ENCODE measurements at places on chromosomes 2 and 18. TPM values are rescaled to one million over a fixed set of nuclear protein-coding genes. Genes with fewer than 3 reads are reported as not detected.

GRCh38 chr2:128791120-128791984 lies 472.7 kb upstream of the HS6ST1 start:
- DNase-seq: no peak

DNA sequence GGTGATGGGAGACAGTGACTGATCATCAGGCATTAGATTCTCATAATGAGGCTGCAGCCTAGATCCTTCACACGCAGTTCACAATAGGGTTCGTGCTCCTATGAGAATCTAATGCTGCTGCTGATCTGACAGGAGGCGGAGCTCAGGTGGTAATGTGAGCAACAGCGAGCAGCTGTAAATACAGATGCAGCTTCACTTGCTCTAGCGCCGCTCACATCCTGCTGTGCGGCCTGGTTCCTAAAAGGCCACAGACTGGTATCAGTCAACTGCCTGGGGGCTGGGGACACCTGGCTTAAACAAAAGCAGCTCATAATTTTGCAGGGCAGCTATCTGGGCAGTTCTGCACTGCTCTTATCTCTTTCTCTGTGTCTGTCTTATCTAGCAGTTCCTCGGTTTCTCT lies 20.4 kb upstream of the CD226 start:
- DNase-seq: no peak

DNA sequence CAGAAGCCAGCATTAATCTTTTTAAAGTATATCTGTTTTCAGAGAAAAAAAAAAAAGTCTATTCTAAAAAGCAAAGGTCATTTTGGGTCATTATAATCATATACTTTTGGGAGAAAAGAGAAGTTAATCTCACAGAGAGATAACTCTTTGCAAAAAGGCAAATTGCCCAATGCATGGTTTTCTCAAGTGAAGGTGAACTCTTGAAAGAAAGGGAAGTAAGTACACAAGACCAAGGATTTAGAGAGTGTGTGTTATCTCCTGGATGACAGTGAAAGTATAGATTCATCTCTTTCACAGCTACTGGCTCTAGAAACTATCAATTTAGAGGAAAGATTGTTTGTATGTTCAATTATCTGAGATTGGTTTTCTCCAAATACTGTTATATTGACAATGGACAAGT lies 151.4 kb downstream of the CD8B2 start:
- no peak for DNase-seq

DNA sequence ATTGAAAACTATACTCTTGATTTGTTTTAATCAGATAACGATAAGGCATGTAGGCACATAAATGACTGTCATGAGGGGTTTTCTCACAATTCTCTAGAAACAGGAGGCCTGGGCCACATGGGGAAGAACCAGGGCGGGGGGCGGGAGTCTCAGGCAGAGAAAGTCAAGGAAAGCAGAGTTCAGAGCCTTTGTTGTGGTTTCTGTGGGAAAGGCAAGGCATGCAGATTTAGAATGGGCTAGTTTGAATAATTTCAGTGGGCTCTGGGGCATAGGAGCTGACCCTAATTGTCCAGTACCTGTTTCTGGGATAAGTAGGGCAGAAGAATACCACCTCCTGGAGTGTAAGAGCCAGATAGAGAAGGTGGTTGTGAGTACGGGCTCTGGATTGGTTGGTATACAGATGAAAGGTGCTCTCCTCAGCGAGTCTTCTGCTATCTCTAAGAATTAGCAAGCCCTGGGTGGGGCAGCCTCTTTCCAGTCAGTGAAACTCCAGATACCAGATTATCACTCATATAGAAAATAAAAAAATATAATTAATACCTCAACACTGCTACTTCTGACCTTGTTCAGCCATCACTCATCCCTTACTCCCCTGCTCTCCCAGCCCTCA lies 41.5 kb upstream of the CYRIA start:
- no peak for DNase-seq

GRCh38 chr2:236618370-236618769 lies 48.7 kb downstream of the ACKR3 start:
- no peak for DNase-seq

- DNase-seq: no peak
These were observed 8.2 kb downstream of the FBXO11 start for GRCh38 chr2:47897883-47898731.

DNA sequence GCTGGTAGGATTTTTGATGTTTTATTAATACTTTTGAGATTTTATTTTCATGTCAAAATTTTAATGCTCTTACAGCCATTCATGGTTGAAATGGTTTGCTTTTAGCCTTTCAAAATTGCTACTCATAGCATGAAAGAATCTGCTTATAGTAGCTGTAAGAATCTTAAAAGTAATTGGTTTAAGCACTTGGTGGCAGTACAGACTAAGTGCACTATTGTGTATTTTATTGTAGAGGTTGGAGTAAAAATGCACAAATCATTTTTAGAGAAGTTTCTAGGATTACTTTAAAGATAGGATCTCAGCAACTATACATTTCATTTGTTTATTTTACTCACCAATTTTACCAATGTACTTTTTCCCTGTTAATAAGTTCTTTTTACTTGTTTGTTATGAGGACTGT lies 205.8 kb downstream of the SPAG16 start:
- no peak for DNase-seq

DNA sequence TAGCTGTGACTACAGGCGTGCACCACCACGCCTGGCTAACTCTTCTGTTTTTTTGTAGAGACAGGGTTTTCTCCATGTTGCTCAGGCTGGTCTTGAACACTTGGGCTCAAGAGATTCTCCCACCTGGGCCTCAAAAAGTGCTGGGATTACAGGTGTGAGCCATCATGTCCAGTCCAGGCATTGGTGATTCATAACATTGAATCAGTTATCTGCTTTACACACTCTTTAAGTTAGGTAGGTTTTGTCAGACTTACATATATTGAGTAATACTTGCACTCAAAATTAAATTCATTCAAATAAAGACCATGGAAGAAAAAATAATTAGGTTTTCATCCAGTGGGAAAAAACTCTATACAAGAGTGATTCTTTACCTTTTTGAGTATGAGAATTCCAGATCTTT lies 93.2 kb upstream of the XPO1 start:
- DNase-seq: no peak

GRCh38 chr18:77063260-77063659 lies 69.3 kb downstream of the MBP start:
- DNase-seq: peak; percentile 80

DNA sequence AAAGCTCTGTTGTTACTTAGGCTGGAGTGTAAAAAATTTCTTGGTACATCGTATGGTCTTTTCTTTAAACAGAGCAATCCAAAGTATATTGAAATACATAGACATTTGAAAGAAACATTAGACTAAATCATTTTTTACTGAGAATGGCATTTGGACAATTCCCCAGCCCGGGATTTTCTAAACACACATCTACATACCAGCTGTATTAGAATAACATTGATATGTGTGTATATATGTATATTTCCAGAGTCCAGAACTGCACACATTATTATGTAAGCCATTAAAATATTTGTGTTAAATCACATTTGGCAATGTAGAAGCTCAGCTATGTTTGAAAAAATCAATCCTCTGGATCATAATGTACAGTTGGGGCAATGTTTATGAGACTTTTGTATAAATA lies 1853.6 kb upstream of the LRRTM1 start:
- no peak for DNase-seq

DNA sequence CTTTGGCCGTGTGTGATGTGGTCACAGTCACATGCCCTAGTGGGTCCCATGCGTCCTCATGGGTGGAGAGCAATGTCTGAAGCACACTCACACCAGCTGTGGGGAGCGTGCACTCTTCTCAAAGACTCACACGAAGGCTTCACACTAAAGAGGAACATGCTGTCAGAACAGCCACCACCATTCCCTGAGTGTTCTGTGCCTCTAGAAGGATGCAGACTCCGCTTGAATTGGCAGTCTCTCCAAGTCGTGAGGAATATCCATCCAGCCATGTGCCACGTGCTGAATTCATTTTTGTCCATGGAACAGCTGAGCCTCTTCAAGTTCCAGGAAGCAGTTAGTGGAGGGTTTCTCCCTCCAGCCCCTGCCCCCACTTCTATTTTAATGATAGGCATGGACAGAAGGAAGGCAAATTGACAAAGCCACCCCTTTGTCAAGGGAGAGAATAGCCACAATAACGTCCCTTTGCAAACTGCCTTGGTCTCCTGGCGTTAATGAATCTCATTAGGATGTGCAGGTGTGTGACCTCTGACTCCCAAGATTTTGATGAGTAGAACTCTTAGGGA lies 464.3 kb upstream of the ID2 start:
- no peak for DNase-seq

DNA sequence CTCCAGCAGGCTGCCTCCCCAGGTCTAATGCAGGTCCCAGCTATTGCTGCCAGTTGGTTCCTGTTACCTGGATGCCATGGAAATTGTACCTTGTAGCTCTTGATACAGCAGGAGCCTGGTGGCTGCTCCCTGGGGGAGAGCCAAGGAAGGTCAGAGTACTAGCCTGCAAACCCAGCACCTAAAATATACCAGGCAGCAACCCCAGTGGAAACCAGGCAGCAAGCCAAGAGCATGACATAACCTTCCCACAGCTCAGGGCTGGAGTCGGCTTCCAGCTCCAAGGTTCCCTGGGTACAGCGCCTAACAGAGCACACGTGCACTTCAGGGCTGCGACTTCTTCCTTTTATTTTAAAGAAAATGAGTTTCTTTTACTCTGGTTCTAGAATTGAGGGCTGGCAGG lies 30.3 kb downstream of the TNP1 start:
- DNase-seq: peak; percentile 41

- no peak for DNase-seq
These were observed 1089.5 kb upstream of the GYPC start for GRCh38 chr2:125566422-125566821.

The CEBPZ gene
- total RNA-seq: 62.4 TPM

The COLEC12 gene
- total RNA-seq: 60.6 TPM

The SLC14A1 gene
- total RNA-seq: 31.0 TPM

The KCNIP3 gene
- 1.7 TPM for total RNA-seq

The ADRA2B gene
- not detected for total RNA-seq

The PLGLB1 gene
- 0.99 TPM for total RNA-seq

The OTOS gene
- total RNA-seq: not detected

Measured in fibroblast of lung (primary cell).